Naive thymus-derived CD4-positive, alpha-beta T cell (primary cell): ENCODE measurements at places on chromosomes 2 and 18. TPM values are rescaled to one million over a fixed set of nuclear protein-coding genes. Genes with fewer than 3 reads are reported as not detected.

GRCh38 chr2:198499539-198499938, 695.1 kb downstream of the PLCL1 start:
- H3K27me3 ChIP-seq = no peaks in the 10 kb centered on the region
- no peak overlapping the region for H3K27ac ChIP-seq
- no peaks in the 10 kb centered on the region for H3K36me3 ChIP-seq
- H3K4me3 ChIP-seq = no peak overlapping the region
- no peaks in the 10 kb centered on the region for H3K4me1 ChIP-seq

DNA sequence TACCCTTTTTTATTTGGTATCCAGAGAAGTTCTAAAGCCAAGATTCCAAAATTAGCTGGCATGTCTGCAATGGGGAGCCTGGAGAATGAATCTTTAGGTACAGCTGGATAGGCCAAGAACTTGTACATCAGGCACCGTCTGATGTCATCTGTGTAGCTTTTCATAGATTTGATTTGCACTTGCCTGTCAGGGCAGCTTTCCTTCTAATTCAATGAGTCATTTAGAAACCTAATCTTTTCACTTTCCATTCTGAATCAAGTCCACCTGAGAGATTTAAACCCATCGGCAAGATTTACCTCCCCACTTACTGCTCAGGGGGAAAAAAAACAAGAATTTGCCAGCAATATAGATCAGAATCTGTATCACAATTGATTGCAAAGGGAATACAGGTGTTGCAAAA, 60.9 kb upstream of the ACAA2 start:
- no peak overlapping the region for H3K4me3 ChIP-seq
- H3K27ac ChIP-seq = no peak overlapping the region
- no peak for DNase-seq
- H3K4me1 ChIP-seq = no peaks in the 10 kb centered on the region

DNA sequence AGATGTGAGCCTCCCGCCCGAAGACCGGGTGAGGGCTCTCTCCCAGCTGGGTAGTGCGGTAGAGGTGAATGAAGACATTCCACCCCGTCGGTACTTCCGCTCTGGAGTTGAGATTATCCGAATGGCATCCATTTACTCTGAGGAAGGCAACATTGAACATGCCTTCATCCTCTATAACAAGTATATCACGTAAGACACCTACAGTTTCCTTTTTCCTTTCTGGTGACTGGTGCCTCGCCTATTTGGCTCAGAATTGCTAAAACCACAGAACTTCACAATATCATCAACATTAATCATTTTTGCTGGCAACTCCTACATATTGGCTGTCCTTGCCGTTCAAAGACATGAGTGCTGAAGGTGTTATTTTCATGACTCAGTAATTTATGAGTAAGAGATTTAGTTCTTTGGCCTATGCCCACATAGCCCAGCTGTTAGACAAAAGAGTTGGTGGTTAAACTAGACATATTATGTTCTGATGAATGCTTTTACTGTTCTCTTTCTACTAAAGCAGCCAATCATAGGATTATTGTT, 2.2 kb downstream of the STAMBP start:
- no peak overlapping the region for H3K4me3 ChIP-seq
- no peaks in the 10 kb centered on the region for H3K27me3 ChIP-seq
- H3K36me3 ChIP-seq = no peaks in the 10 kb centered on the region
- H3K27ac ChIP-seq = no peak overlapping the region

GRCh38 chr18:10379522-10379921, 74.9 kb upstream of the APCDD1 start:
- no peaks in the 10 kb centered on the region for H3K27me3 ChIP-seq
- H3K27ac ChIP-seq = no peak overlapping the region
- H3K4me1 ChIP-seq = no peaks in the 10 kb centered on the region
- H3K36me3 ChIP-seq = no peaks in the 10 kb centered on the region

DNA sequence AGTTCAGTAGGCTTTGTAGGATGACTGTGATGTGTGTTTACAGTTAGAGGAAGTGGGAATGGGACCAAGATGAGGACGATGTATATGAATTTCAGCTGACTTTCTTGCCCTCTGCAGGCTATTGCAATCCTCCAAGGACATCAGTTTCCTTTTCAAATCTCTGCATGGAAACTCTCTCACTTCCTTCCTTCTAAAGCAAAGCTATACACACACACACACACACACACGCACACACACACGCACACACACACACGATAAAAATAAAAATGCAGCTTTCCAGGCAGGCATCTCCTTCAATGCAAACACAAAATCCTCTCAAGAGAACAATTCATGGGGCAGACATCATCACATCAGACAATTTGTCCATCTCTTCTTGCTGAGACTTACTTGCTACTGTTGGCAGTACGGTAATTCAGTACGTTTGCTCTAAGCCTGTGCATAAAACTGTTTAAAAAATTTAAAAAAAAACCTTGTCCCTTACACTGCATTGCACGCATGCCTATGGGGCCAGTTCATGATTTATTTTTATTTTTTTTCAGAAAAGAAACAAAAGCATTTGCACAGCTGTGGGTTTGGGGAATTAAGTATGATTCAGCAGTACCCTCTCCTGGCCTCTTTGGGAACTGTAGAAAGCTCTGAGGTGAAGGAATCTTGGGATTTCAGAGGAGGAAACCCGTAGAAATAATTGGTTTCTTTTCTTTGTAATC, 27.1 kb upstream of the ICOS start:
- H3K36me3 ChIP-seq = no peaks in the 10 kb centered on the region

DNA sequence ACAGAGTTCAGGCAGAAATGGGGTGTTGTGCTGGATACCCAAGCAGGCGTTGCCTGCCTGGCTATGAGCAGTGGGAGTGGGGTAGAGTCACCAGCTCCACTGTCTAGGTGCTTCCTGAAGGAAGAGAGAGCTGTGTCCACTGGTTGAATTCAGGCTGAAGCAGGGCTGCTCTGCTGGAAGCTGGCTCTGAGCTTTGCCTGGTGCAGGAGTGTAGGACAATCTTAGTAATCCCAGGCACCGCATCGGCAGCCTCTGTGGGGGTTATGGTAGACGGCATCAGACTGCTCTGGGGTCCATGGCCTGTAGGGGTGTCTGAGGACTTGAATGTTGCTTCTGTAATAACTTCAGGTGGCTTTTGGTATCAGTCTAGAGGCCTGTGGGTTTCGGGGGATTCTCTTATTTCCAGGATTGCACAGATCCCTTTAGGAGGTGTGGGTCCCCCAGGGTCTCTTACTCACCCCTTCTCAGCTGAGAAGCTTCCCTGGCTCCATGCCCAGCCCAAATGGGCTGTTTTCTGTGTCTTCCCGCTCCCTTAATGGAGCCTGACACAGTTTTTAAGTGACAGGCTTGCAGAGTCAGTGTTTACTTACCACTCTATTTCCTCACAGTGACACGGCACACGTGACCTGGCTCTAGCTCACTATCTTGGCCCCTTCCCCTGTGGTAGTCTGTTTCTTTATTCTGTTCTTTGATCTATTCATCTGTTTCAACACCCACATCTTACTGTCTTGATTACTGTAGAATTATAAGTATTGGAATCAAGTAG, 644.3 kb downstream of the CBLN2 start:
- DNase-seq = no peak
- no peak overlapping the region for H3K27ac ChIP-seq
- no peak overlapping the region for H3K4me3 ChIP-seq
- H3K27me3 ChIP-seq = no peaks in the 10 kb centered on the region
- no peaks in the 10 kb centered on the region for H3K36me3 ChIP-seq
- no peaks in the 10 kb centered on the region for H3K4me1 ChIP-seq

GRCh38 chr2:28422908-28423741, 30.5 kb downstream of the FOSL2 start:
- peaks cover 30% of the 10 kb centered on the region for H3K4me1 ChIP-seq
- H3K4me3 ChIP-seq = peak overlapping the region; percentile 21
- DNase-seq = no peak
- H3K36me3 ChIP-seq = no peaks in the 10 kb centered on the region

GRCh38 chr2:5905661-5906060, 213.5 kb downstream of the SOX11 start:
- no peak overlapping the region for H3K4me3 ChIP-seq
- H3K27ac ChIP-seq = no peak overlapping the region
- no peaks in the 10 kb centered on the region for H3K36me3 ChIP-seq
- H3K4me1 ChIP-seq = no peaks in the 10 kb centered on the region
- no peaks in the 10 kb centered on the region for H3K27me3 ChIP-seq

GRCh38 chr2:95552911-95553310, 38.9 kb upstream of the TRIM43 start:
- no peaks in the 10 kb centered on the region for H3K36me3 ChIP-seq
- no peak for DNase-seq
- H3K27me3 ChIP-seq = no peaks in the 10 kb centered on the region
- no peak overlapping the region for H3K27ac ChIP-seq

DNA sequence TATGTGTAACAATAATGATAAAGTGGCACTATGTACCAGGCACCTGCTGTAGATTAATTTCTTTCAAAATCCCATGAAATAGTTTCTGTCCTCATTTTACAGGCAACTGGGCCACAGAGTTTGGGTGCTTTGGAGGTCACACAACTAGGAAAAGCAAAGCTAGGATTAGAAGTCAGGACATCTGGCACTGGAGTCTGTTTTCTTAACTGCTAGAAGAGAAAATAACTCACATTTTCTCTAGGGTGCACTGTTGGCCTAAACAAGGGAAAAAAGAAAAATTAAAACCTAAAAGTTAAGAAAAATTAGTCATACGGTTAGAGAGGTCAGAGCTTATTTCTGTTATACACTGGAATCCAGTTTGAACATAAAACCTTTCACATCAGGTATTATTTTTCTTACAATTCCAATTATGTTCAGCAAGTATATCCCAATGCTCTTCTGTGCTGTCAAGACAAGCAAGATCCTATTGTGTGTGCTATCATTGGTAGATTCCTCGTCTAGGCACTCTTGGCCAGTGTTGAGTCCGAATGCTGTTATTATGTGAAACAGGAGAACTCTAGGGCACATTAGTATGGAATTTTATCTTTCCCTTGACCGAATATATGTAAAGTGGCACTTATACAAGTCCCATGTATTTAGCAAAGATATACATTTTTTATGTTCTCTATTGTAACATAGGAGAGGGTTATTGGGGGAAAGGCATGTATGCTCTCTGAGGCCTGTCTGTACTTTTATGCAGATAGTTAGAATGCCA, 1.5 kb upstream of the OSGEPL1 start:
- H3K4me3 ChIP-seq = peak overlapping the region; percentile 88
- H3K27me3 ChIP-seq = no peaks in the 10 kb centered on the region
- no peak overlapping the region for H3K27ac ChIP-seq
- H3K4me1 ChIP-seq = peaks cover 6% of the 10 kb centered on the region

GRCh38 chr2:210399440-210400041, 77.0 kb downstream of the LANCL1 start:
- H3K4me1 ChIP-seq = peaks cover 3% of the 10 kb centered on the region
- H3K4me3 ChIP-seq = no peak overlapping the region
- no peak for DNase-seq
- no peaks in the 10 kb centered on the region for H3K36me3 ChIP-seq
- no peak overlapping the region for H3K27ac ChIP-seq

GRCh38 chr2:71120195-71120594, 9.8 kb downstream of the MCEE start:
- DNase-seq = no peak
- no peaks in the 10 kb centered on the region for H3K27me3 ChIP-seq
- no peak overlapping the region for H3K4me3 ChIP-seq
- no peak overlapping the region for H3K27ac ChIP-seq
- no peaks in the 10 kb centered on the region for H3K4me1 ChIP-seq

- H3K36me3 ChIP-seq = no peaks in the 10 kb centered on the region
- no peaks in the 10 kb centered on the region for H3K4me1 ChIP-seq
- no peak for DNase-seq
- peak overlapping the region; percentile 91 for H3K4me3 ChIP-seq
- peak overlapping the region; percentile 69 for H3K27ac ChIP-seq
Measured at GRCh38 chr2:55419233-55419678, 400 bp downstream of the CCDC88A start.

GRCh38 chr2:148162871-148163270, 142.0 kb downstream of the MBD5 start:
- H3K27ac ChIP-seq = no peak overlapping the region
- H3K4me1 ChIP-seq = no peaks in the 10 kb centered on the region
- DNase-seq = no peak

DNA sequence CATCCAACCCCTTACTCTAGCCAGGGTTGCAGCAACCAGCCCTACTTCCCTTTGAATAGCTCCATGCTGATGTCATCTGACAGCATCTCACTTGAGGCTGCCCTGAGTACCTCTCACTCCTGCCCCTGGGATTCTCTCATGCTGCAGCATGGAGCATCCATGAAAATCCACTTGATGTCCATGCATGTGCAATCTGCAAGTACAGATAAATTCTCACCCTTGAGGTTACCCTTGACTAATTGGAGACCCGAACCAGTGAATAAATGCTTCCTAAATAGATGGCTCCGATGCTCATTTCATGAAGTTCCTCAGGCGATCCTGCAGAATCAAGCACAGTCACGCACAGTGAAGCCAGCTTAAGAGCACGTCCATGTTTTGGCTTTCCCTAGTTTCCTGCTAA, 298.3 kb downstream of the RBM43 start:
- DNase-seq = no peak
- no peak overlapping the region for H3K4me3 ChIP-seq
- no peaks in the 10 kb centered on the region for H3K27me3 ChIP-seq
- H3K27ac ChIP-seq = no peak overlapping the region

Gene KCNJ13
- not detected for total RNA-seq

DNA sequence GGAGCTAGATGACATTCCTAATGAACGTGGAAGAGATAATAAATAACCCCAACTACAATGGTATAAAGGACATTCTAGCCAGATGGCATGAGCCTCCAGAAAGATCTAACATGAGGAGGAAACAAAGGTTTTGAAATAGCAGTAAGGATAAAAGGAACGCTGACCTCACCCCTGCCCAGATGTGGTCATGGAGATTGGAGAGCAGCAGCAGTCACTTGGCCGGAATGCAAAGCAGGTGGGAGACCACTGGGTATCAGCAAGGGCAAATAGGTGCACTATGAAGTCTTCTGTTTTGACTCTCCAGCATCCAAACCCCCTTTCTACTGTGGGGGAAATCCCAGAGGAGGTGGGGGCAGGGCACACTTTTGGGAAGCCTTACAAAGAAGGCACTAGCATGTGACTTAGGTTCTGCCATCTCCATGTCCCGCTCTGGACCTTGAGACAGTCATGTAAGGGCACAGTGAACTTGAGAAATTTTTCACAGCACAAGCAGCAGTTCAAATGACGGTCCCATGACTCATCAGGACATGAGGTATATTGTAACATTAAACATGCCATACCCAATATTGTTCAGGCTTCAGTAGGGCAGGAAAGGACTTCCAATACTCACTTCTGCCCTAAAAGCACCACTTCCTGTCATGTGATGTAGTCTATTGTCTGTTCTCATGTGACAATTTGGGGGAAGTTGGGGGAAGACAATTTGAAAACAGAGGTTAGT, 55.2 kb downstream of the METTL4 start:
- H3K27ac ChIP-seq = no peak overlapping the region
- H3K4me3 ChIP-seq = no peak overlapping the region
- H3K36me3 ChIP-seq = no peaks in the 10 kb centered on the region
- peaks cover 18% of the 10 kb centered on the region for H3K4me1 ChIP-seq
- no peaks in the 10 kb centered on the region for H3K27me3 ChIP-seq

DNA sequence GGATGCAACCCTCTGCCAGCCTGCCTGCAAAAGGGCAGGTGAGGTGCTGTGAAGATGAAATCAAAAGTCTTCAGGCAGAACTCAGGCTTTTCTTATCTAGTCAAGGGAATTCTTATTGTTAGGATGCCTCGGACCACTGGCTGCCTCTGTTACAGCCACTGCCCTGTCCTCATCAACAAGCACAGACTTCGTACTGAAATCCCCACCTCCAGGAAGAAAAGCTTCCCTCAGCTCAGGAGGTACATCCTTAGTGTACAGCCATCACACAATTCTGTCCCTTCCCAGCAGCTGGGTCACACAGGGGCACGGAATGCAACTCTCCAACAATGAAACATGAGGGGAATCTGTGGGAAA, 10.1 kb upstream of the RNU4ATAC start:
- no peak overlapping the region for H3K27ac ChIP-seq
- peaks cover 1% of the 10 kb centered on the region for H3K36me3 ChIP-seq
- DNase-seq = no peak
- H3K4me3 ChIP-seq = no peak overlapping the region
- no peaks in the 10 kb centered on the region for H3K4me1 ChIP-seq

Gene VWC2L
- not detected in 2 replicates for total RNA-seq

Gene TGFA
- 2.7 TPM for total RNA-seq
